ENCODE measurements at places on chromosomes 11 and 22. TPM values are rescaled to one million over a fixed set of nuclear protein-coding genes. Genes with fewer than 3 reads are reported as not detected.

OR56A1 gene
- total RNA-seq, result not detected

SLC5A12 gene
- total RNA-seq, result not detected

DNA sequence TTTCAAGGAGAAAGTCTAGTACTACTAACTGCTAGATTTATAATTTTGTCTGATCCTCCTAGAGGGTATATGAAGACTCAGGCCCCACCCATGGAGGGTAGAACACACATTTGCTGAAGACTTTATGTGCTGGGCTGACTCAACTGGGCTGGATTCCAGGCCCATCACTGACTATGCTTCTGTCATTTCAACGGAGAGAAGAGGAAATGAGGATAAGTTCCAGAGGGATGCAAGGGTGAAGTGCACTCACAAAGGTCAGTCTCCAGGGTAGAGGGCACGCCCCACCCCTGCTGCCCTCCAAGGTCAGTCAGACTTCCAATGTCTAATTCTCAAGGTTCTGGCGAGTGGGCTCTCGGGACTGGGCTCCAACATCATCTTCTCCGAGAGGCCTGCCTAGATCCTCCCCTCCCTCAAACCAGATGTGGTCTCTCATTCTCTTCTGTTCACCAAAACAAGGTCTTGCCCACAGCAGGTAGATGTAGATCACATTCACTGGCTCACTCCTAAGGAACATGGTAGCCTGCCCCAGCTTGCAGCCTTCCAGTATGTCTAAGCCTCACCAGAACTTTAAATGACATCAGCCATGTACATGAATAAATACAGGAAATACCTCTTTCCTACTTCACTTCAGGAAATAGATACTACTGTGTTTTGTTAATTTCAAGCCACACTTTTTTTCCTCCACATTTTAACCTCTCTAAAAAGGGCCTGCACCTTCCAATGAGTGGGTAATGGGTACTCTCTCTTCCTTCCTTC, 7.3 kb upstream of the C11orf86 start:
- no peak for DNase-seq

DNA sequence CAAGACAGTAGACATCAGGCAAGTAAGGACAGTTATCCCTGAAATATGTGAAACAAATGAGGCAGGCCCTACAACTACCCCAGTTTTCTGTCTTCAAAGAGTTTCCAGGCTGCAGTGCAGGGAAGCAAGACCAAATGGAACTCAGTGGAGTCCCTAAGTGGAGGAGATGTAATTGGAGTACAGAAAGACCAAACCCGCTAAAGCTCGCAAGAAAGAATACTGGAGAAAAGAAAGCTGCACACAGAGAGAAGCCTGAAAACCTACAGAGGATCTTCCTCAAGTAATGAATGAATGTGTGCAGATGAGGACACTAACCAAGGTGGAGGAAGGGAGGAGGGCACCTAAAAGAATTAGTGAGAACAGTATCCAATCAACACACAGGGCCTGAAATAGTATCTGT, 1.3 kb upstream of the OR56A3 start:
- DNase-seq, result no peak

DNA sequence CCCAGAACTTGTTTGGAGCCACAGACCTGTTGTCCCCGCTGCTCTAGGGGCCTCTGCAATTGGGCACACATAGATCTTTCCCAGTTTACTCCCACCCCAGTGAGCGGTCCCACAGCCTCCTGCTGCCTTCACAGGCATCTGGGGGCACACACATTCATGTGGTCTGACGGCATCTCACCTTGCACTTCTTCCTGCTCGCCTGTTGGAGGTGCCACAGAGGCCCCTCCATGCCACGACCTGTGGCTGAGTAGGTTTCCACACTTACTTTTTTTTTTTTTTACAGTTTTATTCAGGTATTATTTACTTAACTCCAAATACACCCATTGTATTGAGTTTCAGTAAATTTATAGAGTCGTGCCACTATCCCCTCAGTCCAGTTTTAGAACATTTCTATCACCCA, 68.9 kb upstream of the SEPTIN5 start:
- no peak for DNase-seq

DNA sequence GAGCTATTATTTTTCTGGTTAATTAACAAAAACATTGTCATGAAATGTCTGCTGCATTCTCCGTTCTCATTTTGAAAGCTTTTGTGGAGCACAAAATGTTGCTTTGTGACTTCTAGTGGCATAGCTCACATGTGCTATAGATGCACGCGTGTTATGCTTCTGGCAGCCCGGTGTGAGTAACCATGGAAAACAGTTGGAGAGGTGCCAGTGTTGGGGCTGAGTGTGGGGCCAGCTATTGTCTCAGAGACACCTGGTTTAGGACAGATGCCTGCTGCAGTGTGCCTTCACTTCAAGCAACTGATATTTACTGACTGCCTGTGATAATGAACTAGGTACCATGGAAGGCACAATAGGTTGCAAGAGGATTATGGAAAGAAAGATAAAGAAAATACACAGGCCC, 760.6 kb downstream of the NTM start:
- DNase-seq, result no peak

All from HCT116 (cell line).